T-helper 2 cell treated with Interferon-gamma antibody and Interleukin-4, amounts not matched to agents 5 μg/mL and 100 μg/mL, for 36 hours (primary cell): ENCODE measurements at places on chromosomes 3 and 15.

DNA sequence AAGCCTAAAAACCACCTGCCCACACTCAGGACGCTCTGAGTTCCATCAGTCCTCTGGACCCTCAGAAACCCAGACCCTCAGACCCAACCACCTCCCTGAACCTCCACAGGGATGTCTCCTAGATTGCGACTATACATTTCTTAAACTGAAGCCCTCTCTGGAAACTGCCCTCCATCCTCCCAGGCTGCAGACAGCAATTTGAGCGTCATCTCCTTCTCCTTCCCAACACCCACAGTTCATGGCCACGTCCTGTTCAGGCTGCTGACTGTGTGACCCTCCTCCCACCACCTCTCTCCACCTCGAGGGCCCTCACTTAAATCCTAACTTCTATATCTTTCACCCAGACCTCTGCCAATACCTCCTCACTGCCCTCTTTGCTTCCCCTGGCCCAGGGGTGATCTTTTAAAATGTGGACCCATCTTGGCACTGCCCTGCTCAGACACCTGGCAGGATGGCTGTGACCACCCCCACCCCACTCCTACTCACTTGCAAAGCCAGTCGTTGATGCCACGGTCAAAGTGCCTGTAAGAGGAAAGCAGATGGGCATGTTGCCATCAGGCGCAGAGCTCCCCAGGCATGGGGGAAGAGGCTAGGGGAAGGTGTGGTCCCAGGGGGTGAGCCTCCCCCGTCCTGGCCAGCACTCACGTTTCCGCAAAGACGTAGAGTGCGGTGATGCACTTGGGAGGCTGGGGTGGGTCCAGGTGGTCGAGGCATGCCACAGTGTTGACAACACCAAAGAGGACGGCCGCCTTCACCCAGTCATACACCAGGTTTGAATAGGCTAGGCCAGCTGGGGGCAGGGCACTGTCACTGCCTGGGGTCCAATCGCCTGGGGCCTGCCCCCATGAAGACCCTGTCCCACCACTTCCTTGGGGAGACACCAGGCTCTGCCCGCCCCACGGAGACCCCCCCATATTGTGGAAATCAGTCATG, 6.0 kb downstream of the HHATL start:
- DNase-seq = no peak

- DNase-seq = no peak
Measured at GRCh38 chr15:30973379-30973778, 18.0 kb downstream of the MTMR10 start.

DNA sequence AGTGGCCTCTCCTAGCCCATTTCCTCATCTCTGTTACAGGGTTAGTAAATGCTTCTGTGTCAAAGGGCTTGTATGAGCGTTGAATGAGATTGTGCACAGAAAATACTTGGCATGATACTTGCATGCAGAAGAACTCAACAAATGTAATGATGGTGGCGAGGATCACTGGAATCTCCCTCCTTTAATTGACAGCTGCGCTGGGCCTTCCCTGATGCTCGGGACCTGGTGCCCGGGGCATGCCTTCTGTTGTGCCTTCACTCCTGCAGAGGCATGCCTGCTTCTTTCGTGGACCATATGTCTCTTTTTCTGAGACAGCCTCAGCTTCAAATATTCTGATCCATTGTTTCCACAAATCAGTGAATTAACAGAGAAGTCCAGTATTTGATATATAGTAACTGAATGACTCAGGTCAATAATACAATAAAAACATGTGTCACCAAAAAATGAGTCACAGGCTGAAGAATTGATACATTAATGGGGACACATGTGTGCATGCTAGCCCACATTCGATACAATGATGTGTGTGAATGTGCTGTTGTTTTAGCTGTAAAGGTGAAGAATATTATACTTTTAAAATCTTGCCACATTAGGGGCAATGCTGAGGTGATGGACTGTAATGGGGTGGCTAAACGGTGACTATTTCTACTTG, 243.3 kb upstream of the TBL1XR1 start:
- DNase-seq = no peak

DNA sequence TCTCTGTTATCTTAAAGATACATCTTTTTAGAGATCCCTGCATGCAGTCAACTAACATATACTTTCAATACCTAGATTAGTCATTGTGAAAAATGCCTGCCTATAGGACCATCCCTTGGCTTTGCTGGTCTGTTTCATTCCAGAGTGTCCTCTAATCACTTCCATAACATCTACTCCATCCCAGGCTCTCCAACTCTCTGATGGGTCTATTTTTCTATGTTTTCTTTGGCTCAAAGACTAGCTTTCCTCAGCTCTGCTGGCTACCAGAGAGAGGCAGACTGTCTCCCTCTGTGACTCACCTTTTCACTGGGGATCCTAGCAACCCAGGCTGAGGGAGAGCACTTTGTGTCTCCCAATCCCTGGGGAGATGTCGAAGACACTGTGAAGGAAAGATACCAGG, 547.7 kb upstream of the MCTP2 start:
- no peak for DNase-seq

DNA sequence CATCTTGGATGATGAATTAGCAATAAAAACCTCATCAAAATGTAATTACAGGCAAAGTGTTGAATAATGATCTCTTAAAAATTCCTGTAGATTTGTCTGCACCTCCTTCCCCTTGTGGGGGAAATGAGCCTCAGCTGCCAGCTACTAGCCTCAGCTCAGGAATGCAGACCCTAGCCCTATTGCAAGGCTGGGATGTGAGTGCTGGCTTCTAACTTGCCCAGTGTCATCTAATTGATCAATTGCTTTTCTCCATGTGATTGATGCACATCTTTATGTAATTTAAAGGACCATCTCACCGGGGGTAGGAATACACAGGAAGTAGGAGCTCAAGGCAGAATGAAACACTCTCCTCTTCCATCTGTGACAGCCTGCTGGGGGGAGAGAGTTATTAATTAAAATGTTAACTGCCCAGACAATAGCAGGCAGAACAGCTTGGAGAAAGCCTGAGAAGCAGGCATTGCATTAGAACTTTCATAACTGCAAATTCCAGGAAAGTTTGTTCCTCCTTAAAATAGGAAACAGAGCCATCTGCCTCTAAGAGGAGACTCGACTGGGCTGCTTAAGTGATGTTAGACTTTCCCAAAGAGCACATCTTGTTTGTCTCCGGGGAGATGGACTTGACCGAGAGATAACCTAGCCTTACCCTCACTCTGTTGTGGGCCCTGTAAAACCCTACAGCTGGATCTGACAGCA, 69.6 kb downstream of the LRTM1 start:
- no peak for DNase-seq

- peak; percentile 10 for DNase-seq
Measured at GRCh38 chr15:72365844-72366243, 10.0 kb downstream of the HEXA start.

DNA sequence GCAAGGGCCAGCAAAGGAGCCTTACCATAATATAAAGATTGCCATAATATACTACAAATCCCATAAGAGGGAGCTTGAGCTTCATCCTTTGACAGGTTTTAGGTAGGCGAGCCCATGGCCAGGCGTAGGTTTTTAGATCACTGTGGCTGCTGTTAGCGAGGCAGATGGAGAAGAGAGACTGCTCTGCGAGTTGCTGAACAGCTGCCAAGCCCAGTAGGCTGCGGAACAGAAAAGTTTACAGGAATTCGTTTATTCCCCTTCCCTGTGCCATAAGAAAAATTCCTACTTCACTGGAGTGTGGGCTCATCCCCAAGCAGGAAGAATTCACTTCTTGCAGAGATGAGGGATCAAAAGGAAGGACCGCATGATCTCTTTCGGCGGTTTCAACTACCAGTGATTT, 30.5 kb downstream of the TMED3 start:
- DNase-seq = no peak

DNA sequence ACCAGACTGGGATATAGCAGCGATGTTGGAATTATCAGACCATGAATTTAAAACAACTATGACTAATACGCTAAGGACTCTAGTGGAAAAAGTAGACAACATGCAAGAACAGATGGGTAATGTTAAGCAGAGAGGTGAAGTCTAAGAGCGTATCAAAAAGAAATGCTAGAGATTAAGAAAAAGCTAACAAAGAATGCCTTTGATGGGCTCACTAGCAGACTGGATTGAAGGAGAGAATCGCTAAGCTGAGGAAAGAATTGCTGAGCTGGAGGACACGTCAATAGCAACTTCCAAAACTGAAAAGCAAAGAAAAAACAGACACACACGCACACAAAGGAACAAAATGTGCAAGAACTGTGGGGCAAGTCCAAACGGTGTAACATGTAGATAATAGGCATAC, 20.0 kb upstream of the CMTM6 start:
- no peak for DNase-seq

GRCh38 chr3:33803894-33804526, 5.6 kb downstream of the PDCD6IP start:
- no peak for DNase-seq

GRCh38 chr3:143035466-143036211, 34.3 kb downstream of the U2SURP start:
- no peak for DNase-seq

GRCh38 chr15:71743861-71744382, 66.4 kb upstream of the NR2E3 start:
- DNase-seq = no peak

GRCh38 chr3:49882166-49882565, 12.5 kb upstream of the CAMKV start:
- DNase-seq = no peak
